Left ventricle myocardium inferior (tissue), 1 donor: ENCODE measurements at places on chromosomes 7 and 10. TPM values are rescaled to one million over a fixed set of nuclear protein-coding genes. Genes with fewer than 3 reads are reported as not detected.

DNA sequence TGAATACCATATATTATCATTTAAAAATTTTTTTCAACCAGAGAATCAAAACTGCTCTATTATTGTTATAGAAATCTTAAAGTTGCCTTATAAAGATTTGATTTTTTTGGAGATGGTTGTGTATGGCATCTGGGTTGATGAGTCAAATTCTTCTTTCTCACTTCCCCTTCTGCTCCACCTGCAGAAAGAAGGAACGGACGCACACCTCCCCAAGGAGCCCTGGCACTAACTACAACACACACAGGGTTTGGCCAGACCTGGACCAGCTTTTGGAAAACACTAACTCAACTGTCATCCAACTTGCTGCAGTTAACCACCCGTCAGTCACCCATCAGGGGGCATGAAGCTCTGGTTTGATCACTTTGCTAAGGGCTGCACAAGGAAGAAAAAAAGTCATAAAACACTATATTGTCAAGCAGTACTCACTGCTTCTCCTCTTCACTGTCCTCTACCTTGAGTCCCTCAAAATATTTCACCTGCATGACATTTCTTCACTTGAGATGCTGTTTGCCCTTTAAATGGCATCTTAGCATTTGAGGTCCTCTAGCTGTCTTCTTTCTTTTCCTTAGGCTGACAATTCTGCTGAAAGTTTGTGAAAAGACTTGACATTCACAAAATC, 266.7 kb upstream of the PHF14 start:
- no peaks in the 10 kb centered on the region for H3K4me1 ChIP-seq
- no peaks in the 10 kb centered on the region for H3K36me3 ChIP-seq
- no peak for DNase-seq

GRCh38 chr10:11551916-11552602, 59.4 kb downstream of the USP6NL start:
- H3K4me1 ChIP-seq = peaks cover 22% of the 10 kb centered on the region
- H3K36me3 ChIP-seq = no peaks in the 10 kb centered on the region
- no peak overlapping the region for H3K4me3 ChIP-seq
- DNase-seq = no peak
- no peaks in the 10 kb centered on the region for H3K27me3 ChIP-seq

DNA sequence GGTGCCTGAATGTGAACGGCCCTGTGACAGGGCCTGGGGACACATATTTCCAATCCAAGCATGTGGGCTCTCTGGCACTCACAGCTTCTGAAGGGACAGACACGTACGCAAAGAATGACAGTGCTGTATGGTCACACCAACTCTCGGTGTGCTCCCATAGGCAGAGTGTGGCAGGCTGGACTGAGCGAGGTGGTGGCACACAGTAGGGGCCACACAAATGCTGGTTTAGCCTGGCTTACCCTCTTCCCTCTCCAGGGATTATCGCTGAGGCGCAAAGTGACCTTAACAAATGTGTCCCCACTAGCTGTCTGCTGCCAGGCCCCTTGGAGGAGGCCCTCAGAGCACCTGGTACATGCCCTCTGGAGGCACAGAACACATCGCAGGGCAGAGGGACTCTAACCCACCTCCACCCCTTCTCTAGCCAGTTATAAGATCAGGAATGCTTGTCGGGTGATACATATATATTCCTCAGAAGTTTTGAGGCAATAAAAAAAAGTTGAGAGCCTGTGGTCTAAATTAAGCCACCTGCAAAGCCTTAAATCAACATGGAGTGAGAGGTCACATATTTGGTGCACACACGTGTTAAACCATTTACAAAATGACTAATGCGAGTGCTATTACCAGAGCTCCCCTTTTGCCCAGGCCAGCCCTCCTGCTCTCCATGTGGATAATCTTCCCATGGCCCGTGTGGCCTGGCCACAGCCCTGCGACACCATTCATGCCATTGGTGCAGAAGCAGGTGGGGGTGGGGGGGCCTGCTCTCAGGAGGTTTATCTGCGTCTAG, 262.8 kb upstream of the GRB10 start:
- H3K27me3 ChIP-seq = no peaks in the 10 kb centered on the region

GRCh38 chr10:90785782-90786181, 72.1 kb downstream of the HTR7 start:
- no peaks in the 10 kb centered on the region for H3K4me1 ChIP-seq
- no peak overlapping the region for H3K27ac ChIP-seq
- DNase-seq = no peak

GRCh38 chr10:76582531-76582930, 1055.1 kb downstream of the KCNMA1 start:
- no peaks in the 10 kb centered on the region for H3K36me3 ChIP-seq
- no peak overlapping the region for H3K4me3 ChIP-seq
- H3K27ac ChIP-seq = no peak overlapping the region
- DNase-seq = no peak
- H3K27me3 ChIP-seq = no peaks in the 10 kb centered on the region

GRCh38 chr7:146606628-146607027, 490.0 kb downstream of the CNTNAP2 start:
- no peak for DNase-seq
- no peak overlapping the region for H3K27ac ChIP-seq
- H3K4me1 ChIP-seq = no peaks in the 10 kb centered on the region
- no peaks in the 10 kb centered on the region for H3K27me3 ChIP-seq

DNA sequence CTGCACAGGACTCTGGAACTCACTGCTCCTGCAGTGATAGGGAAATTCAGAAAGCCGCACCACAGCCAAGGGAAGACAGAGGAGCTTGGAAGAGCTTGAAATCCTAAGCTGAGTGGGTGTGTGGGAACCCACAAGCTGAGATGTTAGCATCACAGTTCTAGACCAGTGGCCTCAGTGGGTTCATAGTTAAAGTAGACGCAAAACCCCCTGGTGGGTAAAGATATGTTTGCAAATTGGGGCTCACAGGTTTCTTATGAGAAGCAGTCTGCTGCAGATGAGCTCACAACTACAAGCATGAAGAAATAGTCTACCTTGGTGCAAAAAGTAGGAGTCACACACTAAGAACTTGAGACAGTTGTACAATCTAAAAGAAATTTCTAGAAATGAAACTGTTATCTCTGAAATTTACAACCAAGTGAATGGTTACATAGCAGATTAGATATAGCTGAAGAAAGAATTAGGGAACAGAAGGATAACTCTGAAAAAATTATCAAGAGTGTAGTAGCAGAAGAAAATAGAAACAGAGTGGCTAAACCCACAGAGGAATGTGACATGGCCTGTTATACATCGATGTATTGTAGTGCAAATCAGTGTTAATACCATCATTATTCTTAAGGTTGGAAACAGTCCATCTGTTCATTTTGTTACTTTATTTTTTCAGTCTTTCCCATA, 77.2 kb downstream of the DYNC2I1 start:
- no peak overlapping the region for H3K27ac ChIP-seq
- H3K27me3 ChIP-seq = no peaks in the 10 kb centered on the region
- DNase-seq = no peak
- H3K36me3 ChIP-seq = peaks cover 99% of the 10 kb centered on the region

DNA sequence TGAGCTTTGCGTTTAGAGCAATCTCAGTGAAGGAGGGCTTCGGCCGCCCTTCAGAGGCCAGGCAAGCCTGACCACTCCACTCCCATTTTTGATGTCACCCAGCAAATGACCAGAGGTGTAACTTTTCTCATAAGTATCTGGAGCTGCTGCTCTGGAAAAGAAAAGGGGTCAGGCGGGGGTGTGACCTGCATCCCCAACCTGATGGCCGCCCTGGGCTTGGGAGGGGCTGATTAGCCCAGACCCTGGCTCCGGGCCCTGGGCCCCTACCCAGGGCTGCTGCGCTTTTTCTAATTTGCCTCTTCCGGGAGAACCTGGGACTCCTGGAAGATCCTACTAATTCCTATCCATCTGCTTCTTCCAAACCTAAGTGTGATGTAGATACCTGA, 9.6 kb upstream of the EBF3 start:
- DNase-seq = no peak
- H3K4me1 ChIP-seq = peaks cover 39% of the 10 kb centered on the region
- no peak overlapping the region for H3K27ac ChIP-seq
- no peaks in the 10 kb centered on the region for H3K36me3 ChIP-seq
- H3K27me3 ChIP-seq = peaks cover 100% of the 10 kb centered on the region
- no peak overlapping the region for H3K4me3 ChIP-seq

DNA sequence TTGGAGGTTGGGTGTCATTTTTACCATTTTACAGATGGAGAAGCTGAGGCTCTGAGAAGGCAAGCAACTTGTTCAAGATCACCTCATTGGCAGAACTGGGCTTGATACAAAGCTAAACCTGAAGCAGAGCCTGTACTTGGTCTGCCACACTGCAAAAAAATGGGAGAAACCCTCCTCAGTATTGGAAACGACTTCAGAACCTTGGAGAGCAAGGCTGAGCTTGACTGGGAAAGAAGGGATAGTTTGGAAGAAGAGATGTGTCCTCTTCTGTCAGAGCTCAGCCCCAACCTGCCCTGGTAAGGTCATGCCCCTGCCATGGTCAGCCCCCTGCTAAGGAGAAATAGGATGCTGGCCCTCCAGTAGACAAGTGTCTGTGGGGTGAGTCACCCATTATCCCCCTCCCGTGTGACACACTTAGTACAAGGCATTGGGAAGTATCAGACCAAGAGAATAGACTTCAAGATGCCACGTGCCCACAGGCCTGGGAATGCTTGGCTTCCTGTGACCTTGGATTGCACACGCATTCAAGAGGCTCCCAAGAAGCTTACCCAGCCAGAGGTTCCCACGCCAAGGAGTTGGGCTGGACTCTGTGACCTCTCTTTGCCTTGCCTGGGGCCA, 56.2 kb upstream of the SMNDC1 start:
- DNase-seq = no peak
- H3K27me3 ChIP-seq = no peaks in the 10 kb centered on the region
- H3K4me3 ChIP-seq = no peak overlapping the region
- peaks cover 26% of the 10 kb centered on the region for H3K4me1 ChIP-seq

DNA sequence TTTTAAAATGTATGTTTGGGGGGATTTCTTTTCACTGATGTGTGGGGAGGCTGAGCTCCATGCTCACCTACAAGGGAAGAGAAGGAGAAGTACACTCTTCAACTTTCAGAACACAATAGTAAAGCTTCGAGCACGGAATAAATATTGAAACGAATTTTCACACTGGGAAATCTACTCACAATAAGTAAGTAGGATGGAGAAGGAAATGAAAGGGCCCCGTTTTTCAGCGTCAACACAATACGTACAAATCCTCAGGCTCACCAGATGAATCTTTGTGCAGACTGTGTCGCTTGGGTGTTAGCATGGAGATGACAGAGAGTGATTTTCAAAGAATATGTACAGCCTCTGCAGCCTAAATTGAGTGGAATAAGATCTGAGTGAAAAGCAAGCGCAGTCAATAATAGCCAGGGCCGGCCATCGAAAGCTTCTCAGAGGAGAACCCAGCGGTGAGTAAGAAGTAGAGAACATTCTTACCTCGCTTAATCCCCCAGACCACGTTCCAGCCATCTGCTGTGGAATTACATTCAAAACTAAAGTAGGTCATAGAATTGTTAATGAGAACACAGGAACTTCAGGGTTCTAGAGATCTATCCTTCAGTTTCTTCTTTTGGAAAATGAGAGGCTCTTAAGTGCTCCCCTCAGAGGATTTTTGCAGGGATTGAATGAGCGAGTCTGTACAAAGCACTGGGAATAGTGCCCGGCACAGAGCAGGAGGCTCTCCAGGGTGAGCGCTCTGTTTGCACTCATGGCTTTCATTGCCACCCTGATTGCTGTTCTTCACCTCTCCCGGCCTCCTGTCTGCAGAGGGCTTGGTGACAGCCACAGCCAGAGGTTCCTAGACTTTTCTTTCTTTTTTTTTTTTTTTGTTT, 292.8 kb downstream of the SFMBT2 start:
- H3K27ac ChIP-seq = no peak overlapping the region
- no peak overlapping the region for H3K4me3 ChIP-seq
- DNase-seq = no peak

GRCh38 chr7:94980418-94981142, 73.2 kb downstream of the PPP1R9A start:
- H3K4me1 ChIP-seq = peaks cover 14% of the 10 kb centered on the region
- H3K27ac ChIP-seq = no peak overlapping the region
- no peaks in the 10 kb centered on the region for H3K36me3 ChIP-seq
- H3K27me3 ChIP-seq = no peaks in the 10 kb centered on the region
- no peak for DNase-seq

DNA sequence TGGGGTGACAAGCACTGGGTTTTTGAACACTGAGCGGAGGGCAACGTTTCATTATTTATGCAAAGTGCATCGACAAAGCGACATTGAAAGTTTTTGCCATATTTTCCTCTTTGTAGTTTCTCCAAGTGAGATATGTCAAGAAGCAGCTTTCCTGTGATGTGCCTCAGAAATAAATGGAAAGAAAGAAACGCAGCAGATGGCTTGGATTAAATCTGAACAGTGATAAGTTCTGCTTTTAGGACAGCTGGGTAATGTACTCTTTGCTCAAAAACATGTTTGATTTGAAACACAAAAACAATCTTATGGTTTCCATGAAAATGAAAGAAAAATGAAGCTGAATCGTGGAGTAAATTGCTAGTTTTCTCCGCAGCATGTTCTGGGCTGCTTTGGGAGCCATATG, 166.3 kb downstream of the PTPRN2 start:
- no peak overlapping the region for H3K4me3 ChIP-seq
- H3K4me1 ChIP-seq = no peaks in the 10 kb centered on the region
- H3K27me3 ChIP-seq = peaks cover 45% of the 10 kb centered on the region
- no peak for DNase-seq
- no peaks in the 10 kb centered on the region for H3K36me3 ChIP-seq

- DNase-seq = peak; percentile 59
- no peaks in the 10 kb centered on the region for H3K36me3 ChIP-seq
- H3K4me1 ChIP-seq = peaks cover 100% of the 10 kb centered on the region
- H3K4me3 ChIP-seq = no peak overlapping the region
- no peaks in the 10 kb centered on the region for H3K27me3 ChIP-seq
- H3K27ac ChIP-seq = peak overlapping the region; percentile 86
Observed at GRCh38 chr7:137992550-137993394, 9.1 kb downstream of the CREB3L2 start.

DNA sequence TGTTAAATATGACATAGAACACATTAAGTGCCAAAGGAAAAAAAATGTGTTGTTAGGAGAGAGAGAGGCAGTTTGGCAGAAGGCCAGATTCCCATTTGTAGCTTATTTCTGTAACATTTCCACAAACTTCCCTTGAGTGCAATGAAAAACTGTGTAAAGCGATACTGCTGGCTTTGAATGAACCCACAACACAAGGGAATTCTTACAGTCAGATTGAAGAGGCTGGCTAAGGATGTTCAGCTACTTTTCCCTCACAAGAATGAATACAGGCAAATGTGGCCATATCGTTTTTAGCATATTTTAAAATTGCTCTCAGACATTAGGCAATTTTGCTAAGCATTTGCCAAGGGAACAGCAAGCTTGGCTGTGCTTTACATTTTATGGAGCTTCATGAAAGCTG, 614.1 kb upstream of the FZD8 start:
- H3K36me3 ChIP-seq = no peaks in the 10 kb centered on the region
- no peak overlapping the region for H3K27ac ChIP-seq
- no peaks in the 10 kb centered on the region for H3K27me3 ChIP-seq
- no peak overlapping the region for H3K4me3 ChIP-seq
- H3K4me1 ChIP-seq = peaks cover 21% of the 10 kb centered on the region

GRCh38 chr10:117342641-117343040, 32.6 kb downstream of the PDZD8 start:
- peaks cover 38% of the 10 kb centered on the region for H3K4me1 ChIP-seq
- DNase-seq = no peak
- H3K4me3 ChIP-seq = no peak overlapping the region
- H3K27me3 ChIP-seq = no peaks in the 10 kb centered on the region
- H3K27ac ChIP-seq = no peak overlapping the region
- no peaks in the 10 kb centered on the region for H3K36me3 ChIP-seq

SP4 gene
- total RNA-seq = 5.9 TPM

LIPN gene
- total RNA-seq = not detected

AKR1B1 gene
- total RNA-seq = 280 TPM

HOXA10 gene
- not detected for total RNA-seq

DENND11 gene
- total RNA-seq = 8.5 TPM
